ENCODE measurements at places on chromosomes 13 and 19.

DNA sequence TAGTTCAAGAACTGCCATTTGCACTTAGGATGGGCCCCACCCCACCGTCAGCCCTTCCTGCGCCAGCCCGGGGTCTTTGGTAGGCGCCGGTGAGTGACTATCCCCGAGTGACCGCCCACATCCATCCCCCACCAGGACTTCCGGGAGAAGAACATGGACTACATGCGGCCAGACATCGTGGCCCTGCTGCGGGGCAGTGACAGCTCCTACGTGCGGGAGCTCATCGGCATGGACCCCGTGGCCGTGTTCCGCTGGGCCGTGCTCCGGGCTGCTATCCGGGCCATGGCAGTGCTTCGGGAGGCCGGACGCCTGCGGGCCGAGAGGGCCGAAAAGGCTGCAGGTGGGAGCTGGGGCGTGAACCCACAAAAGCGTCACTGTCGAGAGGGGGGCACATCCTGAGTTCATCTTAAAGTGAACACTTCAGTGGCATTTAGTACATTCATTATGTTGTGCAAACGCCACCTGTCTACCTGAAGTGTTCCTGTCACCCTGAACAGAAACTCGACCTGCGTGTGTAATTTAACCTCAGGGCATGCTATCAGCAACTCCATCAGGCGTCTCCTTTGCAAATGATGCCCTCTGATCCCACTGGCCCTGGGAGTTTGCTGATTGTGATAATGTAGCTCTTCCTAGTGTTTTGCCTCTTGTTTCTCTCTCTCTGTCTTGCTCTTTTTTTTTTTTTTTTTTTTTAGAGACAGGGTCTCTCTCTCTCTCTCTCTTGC, 42.4 kb upstream of the USE1 start:
- peak; percentile 12 for DNase-seq

GRCh38 chr19:47560999-47561398, 11.9 kb downstream of the ZNF541 start:
- no peak for DNase-seq

DNA sequence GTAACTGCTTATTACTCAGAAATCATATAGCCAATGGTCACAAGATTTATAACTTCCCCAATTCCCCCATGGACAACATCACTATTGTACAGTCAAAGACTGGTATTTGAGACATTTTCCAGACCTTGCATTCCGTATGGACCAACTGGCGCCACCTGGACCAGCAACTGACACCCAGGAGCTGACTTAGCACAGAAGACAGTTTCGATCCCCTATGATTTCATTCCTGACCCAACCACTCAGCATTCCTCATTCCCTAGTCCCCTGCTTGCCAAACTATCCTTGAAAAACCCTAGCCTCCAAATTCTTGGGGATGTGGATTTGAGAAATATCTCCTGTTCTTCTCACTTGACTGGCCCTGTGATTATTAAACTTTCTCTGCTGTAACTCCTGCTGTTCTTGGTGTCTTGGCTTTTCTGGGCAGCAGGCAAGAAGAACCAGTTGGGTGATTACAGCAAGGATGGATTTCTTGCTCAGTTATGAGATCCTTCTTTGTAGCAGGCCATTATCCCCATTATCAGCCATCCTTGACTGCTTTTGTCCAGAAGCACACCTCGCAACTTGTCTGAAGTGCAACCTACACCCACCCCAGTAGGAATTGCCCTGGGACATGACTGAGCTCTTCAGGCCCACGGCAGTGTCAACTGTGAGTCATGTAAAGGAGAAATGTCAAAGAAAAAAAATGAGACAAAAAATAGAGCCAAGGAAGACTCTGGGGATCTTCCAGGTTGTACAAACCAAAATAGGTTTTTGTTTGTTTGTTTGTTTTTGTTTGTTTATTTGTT, 13.7 kb upstream of the MAP3K10 start:
- DNase-seq: no peak

DNA sequence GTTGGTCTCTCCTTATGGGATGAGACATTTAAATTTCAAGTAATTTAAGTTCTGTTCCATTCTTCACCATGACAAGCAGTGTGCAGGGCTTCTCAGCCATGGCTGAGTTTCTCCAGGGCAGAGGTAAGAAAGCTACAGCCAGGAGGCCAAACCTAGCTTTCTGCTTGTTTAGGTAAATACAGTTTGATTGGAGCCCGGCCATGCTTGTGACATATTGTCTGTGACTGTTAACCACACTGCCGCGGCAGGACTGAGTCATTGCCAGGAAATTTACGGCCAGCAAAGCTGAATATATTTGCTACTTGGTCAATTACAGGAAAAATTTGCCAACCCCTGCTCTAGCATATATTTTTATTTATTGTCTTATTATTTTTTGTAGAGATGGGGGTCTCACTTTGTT, 10.7 kb downstream of the NLRP8 start:
- no peak for DNase-seq

GRCh38 chr19:10670182-10670581, 16.0 kb downstream of the ILF3 start:
- DNase-seq: no peak

- no peak for DNase-seq
Measured at GRCh38 chr13:98487522-98487921, 89.4 kb downstream of the STK24 start.

- no peak for DNase-seq
Measured at GRCh38 chr13:40026741-40027140, 371.3 kb downstream of the COG6 start.

- DNase-seq: no peak
Measured at GRCh38 chr19:8488365-8488764, 14.1 kb downstream of the PRAM1 start.

- no peak for DNase-seq
Measured at GRCh38 chr13:48778610-48779009, 124.9 kb downstream of the CYSLTR2 start.

GRCh38 chr19:15453091-15453578, 3.4 kb upstream of the WIZ start:
- no peak for DNase-seq

DNA sequence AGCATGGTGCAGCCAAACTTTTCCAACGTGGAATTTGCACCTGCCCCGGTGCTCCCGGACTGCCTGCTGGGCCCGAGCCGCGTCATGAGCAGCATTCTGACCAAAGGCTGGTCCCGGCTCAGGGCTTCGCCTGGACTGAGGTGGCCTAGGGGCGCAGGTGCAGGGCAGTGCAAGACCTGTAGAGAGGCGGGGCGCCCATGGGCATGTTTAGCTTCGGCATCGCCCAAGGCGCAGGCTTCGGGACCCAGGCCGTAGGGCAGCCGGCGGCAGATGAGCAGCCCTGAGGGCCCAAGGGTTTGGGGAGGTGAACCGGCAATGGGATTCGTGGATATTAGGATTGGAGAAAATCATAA, 23.8 kb downstream of the LRFN3 start:
- no peak for DNase-seq

GRCh38 chr19:45154064-45154827, 6.5 kb downstream of the NKPD1 start:
- DNase-seq: no peak

DNA sequence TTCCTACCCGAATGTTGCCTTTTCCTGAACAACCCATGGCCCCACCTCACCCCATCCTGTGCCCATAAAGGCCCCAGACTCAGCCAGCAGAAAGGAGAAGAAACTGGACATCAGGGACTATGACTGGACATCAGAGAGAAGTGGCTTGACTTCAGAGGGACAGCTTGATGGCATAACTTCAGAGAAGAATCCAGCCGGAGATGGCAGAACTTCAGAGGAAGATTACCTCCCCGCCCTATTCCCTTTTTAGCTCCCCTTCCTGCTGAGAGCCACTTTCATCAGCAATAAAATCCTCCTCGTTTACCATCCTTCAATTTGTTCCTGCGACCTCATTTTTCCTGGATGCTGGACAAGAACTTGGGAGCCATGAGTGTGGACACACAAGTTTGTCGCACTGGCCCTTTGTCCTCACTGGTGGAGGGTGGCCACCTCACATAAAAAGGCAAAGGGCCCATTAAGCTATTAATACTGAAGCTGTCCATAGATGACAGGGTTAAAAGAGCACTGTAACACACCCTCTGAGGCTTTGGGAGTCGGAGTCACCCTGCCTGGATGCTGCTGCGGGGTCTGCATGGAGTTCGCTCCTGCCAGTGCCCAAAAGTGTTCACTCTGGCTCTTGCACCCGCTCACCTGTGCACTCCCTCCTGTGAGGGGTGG, 260.4 kb downstream of the SLITRK1 start:
- no peak for DNase-seq

- no peak for DNase-seq
Measured at GRCh38 chr13:113166681-113167080, 8.2 kb downstream of the PROZ start.

- DNase-seq: no peak
Measured at GRCh38 chr13:99686157-99686572, 184.9 kb downstream of the TM9SF2 start.

DNA sequence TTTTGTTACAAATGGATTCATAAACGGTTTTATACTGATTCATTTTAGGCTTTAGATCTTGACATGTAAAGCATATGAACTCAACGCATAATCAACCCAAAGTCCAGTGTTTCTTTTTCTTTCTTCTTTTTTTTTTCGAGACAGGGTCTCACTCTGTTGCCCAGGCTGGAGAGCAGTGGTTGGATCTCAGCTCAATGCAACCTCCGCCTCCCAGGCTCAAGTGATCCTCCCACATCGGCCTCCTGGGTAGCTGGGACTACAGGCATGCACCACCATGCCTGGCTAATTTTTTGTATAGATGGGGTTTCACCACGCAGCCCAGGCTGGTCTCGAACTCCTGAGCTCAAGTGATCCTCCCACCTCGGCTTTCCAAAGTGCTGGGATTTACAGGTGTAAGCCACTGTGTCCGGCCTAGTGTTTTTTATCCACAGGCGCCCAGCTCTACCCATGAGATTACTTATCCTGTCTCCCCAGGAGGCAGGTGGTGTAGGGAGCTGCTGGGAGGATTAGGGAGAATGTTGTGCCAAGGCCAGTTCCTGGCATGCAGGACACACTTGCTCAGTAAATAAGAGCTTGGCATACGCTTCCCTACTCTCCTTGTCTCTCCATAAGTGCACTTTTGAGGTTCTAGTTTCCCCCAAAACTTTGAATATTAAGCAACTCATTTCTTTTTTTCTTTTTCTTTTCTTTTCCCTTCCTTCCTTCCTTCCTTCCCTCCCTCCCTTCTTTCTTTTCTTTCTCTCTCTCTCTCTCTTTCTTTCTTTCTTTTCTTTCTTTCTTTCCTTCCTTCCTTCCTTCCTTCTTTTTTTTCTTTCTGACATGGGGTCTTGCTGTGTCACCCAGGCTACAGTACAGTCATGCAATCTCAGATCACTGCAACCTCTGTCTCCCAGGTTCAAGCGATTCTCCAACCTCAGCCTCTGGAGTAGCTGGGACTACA, 4.8 kb upstream of the CEBPA start:
- DNase-seq: no peak

DNA sequence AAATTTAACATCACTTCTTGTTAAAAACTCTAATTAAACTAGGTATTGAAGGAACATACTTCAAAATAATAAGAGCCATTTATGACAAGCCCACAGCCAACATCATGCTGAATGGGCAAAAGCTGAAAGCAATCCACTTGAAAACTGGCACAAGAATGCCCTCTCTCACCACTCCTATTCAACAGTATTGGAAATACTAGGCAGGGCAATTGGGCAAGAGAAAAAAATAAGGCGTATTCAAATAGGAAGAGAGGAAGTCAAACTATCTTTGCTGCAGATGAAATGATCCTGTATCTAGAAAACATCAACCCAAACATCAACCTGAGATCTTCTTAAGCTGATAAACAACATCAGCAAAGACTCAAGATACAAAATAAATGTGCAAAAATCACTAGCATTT, 15.6 kb upstream of the LILRB1 start:
- DNase-seq: no peak

- no peak for DNase-seq
Measured at GRCh38 chr13:25034173-25034572, 61.8 kb upstream of the PABPC3 start.

DNA sequence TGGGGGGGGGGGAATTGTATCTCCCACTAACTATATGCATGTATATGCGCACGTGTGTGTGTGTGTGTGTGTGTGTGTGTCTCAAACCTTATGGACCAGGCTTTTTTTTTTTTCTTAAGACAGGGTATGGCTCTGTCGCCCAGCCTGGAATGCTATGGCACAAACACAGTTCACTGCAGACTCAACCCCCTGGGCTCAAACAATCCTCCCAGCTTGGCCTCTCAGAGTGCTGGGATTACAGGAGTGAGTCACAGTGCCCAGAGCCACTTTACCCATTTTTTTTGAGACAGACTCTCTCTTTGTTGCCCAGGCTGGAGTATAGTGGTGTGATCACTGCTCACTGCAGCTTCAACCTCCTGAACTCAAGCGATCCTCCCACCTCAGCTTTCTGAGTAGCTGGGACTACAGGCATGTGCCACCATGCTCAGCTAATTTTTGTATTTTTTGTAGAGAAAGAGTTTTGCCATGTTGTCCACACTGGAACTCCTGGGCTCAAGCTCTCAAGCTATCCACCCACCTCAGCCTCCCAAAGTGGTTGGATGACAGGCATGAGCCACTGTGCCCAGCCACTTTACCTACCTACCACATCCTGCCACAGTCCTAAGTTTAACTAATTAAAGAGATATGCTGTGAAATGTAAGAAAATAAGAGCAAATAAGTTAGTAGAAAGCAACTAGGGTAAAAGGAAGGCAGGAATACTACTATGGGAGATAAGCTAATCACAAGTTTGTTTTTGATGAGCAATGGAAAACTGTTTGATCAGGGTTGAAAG, 2.4 kb downstream of the ZMYM5 start:
- no peak for DNase-seq

- DNase-seq: no peak
Measured at GRCh38 chr13:58949646-58950045, 1214.1 kb downstream of the DIAPH3 start.

DNA sequence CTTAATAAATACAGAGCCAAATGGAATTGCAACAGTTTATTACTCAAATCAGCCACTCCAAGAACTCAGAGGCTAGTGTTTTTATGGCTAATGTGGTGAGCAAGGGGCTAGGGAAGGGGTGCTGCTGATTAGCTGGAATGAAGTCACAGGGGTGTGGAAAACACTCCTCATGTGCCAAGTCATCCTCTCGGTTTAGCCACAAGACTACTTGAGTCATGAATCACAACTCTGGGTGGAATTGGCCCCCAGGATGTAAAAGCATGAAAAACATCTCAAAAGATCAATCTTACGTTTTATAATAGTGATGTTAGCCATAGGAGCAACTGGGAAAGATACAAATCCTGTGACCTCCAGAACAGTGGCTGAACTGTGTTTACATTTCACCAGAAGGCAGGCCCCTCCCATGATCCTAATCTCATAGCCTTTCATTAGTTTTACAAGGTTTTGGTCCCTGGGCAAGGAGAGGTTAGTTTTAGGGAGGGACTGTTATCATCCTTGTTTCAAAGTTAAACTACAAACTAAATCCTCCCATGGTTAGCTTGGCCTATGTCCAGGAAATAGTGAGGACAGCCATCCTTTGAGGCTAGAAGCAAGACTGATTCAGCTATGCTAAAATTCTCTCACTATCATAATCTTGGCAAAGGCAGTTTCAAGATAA, 2020.1 kb upstream of the PCDH20 start:
- DNase-seq: no peak

DNA sequence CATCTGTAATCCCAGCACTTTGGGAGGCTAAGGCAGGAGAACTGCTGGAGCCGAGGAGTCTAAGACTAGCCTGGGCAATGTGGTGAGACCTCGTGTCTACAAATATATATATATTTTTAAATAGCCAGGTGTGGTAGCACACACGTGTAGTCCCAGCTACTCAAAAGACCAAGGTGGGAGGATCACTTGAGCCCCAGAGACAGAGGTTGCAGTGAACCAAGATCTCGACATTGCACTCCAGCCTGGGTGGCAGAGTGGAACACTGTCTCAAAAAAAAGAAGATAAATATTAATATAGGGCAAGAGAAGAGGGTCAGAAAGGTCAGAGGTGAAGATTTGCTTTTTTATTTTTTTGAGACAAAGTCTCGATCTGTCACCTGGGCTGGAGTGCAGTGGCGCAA, 5.5 kb upstream of the MRPL4 start:
- no peak for DNase-seq

GRCh38 chr13:23991119-23991518, 93.8 kb upstream of the C1QTNF9B start:
- DNase-seq: no peak
